ENCODE measurements at places on chromosomes 7 and 10.

- no peak for DNase-seq
Measured at GRCh38 chr7:128373606-128374005, 12.1 kb upstream of the PRRT4 start.

GRCh38 chr7:91512958-91513357 lies 248.7 kb downstream of the FZD1 start:
- no peak for DNase-seq

- DNase-seq = no peak
Measured at GRCh38 chr7:106062521-106062931, 49.6 kb downstream of the SYPL1 start.

GRCh38 chr10:32338262-32338661 lies 8.7 kb downstream of the EPC1 start:
- no peak for DNase-seq

DNA sequence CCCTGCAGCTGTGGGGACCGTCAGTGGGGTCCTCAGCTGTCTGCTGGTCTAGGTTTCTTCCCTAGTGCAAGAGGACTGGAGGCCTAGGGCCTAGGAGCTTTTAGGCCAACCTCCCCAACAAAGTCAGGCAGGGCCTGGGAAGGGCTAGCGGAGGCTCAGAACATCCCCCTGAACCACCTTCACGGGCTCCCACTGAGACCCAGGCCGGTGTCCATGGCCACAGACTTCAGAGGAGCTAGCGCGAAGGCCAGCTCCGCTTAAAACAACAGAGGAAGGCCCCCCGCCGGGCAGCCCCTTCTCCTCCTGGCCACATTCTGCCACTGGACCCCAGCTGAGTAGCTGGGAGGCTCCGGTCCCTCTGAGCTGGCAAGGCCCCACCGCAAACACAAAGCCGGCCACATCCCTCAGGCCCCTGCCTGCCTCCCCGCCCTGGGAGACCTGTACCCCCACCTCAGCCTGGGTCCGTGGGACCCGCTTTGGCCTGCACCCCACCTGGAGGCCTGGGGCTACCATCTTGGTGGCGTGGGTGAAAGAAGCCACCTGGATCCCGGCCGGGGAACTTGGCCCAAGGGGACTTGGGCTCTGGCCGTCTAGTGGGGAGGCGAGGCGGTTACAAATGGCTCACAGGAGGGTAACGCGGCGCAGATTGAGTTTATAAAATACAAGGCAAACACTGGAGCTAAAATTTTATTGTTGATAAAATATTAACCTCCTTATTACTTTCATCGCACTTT lies 5.4 kb upstream of the UNCX start:
- DNase-seq = no peak

DNA sequence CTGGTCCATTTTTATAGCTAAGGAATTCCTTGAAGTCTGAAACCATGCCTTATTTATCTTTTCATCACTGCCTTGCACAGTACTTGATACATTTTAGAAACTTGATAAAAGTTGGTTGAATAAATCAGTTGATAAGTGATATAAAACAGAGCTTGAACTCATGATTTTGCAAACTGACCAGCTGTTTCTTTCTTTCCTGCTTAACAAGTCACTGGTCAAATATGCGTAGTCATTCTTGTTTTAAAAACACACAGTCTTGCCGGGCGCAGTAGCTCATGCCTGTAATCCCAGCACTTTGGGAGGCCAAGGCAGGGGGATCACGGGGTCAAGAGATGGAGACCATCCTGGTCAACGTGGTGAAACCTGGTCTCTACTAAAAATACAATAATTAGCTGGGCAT lies 6.3 kb downstream of the TPST1 start:
- no peak for DNase-seq

- DNase-seq = no peak
Measured at GRCh38 chr10:47048526-47048905, 137.3 kb downstream of the PTPN20 start.

DNA sequence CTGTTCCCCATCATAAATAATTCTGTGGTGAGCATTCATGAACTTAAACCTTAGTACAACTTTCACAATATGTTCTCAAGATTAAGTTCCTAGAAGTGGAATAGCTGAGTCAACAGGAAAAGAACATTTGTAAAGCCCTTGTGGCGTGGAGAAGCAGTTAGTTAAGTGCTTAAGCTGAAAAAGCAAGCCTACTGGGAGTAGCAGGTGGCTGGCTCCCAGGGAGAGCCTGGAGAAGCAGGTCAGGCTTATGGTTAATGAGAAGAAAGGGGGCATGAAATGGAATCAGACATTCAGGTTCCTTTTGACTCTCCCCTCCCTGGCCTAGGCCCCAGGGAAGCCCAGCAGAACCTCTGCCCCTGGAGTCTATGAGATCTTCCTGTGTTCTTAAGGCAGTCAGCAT lies 35.3 kb downstream of the VSTM4 start:
- no peak for DNase-seq

- DNase-seq = no peak
Measured at GRCh38 chr10:59880019-59880717, 26.2 kb downstream of the CCDC6 start.

DNA sequence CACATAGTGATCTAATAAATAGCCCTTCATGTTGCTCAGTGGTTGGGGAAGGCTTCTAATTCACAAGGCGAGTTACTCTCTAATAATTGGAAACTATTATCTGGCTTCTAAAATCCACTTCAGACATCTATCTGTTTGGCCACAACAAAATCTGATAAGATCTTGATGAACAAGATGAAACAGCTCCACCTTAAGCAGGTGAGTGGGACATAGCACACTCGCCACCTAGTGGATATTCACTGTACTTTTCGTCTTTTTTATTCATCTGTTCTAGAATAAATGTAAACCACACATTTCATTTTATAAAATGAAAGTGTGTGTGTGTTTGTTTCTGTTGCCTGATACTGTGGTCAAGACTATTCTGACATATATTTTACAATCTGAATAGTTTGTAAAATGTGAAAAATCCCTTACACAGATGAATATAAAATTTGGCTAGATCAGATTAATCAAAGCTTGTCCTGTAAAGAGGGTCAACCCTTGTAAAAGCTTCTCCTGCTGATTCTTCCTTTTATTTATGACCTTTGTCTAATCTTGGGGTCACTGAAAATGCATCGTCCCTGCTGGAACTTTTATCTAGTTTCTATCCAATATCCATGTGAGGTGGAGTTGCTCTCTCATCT lies 26.5 kb upstream of the CNTNAP2 start:
- DNase-seq = no peak

GRCh38 chr10:84537447-84537931 lies 209.1 kb downstream of the CCSER2 start:
- no peak for DNase-seq

- DNase-seq = no peak
Measured at GRCh38 chr10:47451273-47451997, 32.5 kb downstream of the ANXA8 start.

GRCh38 chr10:69123306-69123746 lies 652 bp upstream of the VPS26A start:
- no peak for DNase-seq

- no peak for DNase-seq
Measured at GRCh38 chr7:88357781-88358525, 51.3 kb upstream of the STEAP4 start.

- DNase-seq = no peak
Measured at GRCh38 chr7:13288516-13288915, 601.1 kb downstream of the ARL4A start.

DNA sequence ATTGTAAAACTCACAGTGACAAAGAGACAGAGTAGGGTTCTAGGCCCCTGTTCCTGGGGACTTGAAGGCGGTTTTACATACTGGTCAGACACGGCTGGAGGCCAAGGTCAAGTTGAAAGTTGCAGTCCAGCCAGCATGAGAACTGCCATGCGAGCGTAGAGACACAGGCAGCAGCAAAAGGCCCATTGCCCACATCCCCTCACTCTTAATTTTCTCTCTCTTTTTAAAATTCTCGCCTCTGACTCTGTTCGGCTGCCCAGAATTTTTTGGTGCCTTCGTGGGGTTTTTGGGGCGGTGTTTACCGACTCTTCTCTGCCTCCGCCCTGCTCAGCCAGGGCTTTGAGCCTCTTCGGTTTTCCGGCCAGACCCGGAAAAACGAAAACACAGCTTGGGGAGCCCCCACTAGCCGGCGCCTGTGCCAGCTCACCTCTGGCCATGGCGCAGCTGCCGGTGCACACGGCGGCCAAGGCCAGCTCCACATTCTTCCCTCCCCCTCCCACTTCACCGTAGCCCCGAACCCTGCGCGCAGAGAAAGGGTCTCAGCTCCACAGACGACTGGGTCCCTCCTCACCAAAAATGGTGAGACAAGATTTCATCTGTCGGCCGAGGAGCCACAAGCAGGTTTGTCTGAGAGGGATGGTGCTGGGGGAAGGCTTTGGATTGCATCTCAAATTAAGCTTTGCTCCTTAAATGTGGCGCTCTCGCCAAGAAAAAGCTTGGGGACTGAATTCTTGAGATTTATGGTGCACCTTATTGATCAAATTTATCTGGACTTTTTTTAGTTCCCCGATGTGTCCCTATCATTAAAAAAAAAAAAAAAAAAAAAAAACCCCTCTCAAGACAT lies 2.3 kb upstream of the HOXA13 start:
- DNase-seq = no peak

- DNase-seq = no peak
Measured at GRCh38 chr10:650886-651615, 38.4 kb downstream of the DIP2C start.

GRCh38 chr7:7261863-7262262 lies 79.5 kb downstream of the C1GALT1 start:
- no peak for DNase-seq

- DNase-seq = peak; percentile 7
Measured at GRCh38 chr7:107501593-107501992, 31.7 kb downstream of the GPR22 start.

DNA sequence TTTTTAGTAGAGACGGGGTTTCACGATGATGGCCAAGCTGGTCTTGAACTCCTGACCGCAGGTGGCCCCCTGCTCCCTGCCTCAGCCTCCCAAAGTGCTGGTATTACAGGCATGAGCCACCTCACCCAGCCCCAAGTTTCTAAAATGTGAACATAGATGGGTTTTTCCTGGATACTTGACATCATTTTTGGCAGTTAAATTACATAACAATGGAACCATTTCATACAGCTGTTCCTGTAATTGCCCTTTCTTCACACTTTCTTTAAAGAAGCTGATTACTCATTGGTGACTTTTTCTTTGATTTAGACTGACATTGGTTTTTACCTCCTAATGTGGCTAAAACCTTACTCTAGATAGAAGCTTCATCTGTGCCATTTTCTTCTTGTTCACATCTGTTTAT lies 5.9 kb downstream of the ZKSCAN1 start:
- no peak for DNase-seq

- no peak for DNase-seq
Measured at GRCh38 chr7:72336632-72337389, 75.3 kb downstream of the CALN1 start.

DNA sequence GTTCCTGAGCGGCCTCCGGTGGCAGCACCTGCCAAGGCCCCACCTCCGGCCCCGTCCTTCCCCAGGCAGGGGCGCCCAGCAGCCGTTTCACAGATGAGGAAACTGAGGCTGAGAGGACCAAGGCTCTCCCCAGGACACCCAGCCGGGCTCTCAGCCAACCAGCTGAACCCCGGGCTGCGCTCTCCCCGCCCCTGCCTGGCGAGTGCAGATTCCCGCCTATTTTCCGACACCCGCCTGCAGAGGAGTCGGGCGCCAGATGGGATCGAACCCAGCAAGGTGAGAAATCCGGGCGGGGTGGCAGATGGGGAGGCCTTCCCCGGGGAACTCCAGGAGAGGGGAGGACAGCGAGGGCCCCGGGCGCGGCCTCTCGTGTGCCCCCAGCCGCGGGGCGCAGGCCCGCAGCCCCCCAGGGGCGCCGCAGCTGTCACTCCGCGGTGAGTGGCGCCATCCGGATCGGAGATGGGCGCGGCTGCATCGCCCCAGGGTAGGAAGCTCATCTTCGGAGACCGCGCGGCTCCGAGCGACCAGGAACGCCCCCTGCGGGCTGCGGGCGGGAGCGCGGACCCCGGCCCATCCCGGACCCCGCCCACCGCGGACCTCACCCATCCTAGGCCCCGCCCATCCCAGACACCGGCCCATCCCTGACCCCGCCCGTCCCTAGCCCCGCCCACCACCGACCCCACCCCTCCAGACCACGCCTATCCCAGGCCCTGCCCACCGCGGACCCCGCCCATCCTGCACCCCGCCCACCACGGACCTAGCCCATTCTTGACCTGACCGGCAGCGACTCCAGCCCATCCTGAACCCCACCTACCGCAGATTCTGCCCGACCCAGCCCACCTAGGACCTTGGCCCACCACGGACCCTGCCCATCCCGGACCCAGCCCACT lies 90.3 kb downstream of the MICALL2 start:
- DNase-seq = no peak

- no peak for DNase-seq
Measured at GRCh38 chr10:107859065-107859464, 694.6 kb upstream of the SORCS1 start.

DNA sequence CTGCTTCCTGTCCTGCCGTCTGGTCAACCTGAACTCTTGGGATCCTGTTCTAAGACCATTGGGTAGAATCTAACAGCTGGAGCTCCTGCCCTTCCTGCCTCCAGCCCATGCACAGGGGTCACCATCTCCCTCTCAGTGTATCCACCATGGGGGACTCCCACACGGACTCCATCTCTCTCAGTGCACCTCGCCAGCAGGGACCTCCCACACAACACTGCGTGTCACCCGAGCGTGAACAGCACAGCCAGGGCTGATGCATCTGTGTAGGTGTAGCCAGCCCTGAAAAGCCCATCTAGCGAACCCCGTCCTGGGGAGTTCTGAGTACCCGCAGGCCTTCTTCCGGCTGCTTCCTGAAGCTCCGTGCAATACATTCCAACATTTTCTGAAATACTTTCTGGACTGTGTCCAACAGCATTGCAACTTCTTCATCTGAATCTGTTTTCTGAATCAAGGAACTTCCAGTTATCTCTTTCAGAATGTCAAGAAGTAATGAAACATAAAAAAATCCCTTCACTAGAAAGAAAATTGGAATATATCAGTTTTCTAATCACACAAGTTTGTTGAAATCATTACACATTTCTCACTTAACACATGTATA lies 52.5 kb downstream of the NCAPG2 start:
- no peak for DNase-seq

GRCh38 chr10:100909501-100910263 lies 3.1 kb upstream of the SLF2 start:
- DNase-seq = no peak

GRCh38 chr7:36283711-36284130 lies 105.9 kb upstream of the ANLN start:
- no peak for DNase-seq

GRCh38 chr7:158241919-158242318 lies 345.7 kb downstream of the PTPRN2 start:
- DNase-seq = no peak

DNA sequence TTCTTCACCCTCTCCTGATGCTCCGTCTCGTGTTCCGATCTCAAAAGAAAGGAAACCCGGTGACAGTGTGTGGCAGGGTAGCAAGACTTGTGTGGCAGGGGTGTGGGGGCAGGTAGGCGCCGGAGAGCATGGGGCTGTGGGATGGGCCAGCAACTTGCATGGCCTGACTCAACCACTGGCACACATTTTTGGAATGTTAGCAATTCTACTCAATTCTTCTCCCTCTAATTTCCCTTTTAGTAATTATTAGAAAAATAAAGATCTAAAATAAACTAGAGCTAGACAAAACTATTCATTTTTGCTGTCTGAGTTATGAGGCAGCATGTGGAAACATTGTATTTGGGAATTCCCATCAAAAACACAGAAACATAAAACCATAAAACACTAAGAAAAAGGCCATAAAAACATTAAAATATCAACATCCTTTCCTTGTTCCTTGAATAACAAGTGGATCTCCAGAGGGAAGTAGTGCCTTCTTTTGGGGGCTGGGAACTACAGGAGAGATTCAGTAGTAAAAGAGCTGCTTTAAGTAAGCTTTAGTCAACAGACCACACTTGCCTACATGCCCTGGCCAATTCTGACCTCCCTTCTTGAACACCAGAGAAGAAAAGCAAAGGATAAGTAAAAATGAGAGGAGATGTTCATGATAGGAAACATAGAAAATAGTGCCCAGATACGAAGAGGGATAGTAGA lies 21.8 kb downstream of the SEMA3C start:
- DNase-seq = no peak

All from T-cell (primary cell).